Common myeloid progenitor, CD34-positive (primary cell): ENCODE measurements at places on chromosomes 7 and 10.
A peak's percentile ranks its signal among the peaks of the same experiment; 100 is the strongest.

- no peak for DNase-seq
Observed at GRCh38 chr10:69818676-69819239, 17.1 kb downstream of the COL13A1 start.

GRCh38 chr7:75532639-75533038 lies 40.5 kb downstream of the SPDYE5 start:
- no peak for DNase-seq

- DNase-seq = no peak
Observed at GRCh38 chr10:7491949-7492659, 81.3 kb upstream of the SFMBT2 start.

- DNase-seq = no peak
Observed at GRCh38 chr7:19489162-19489820, 219.5 kb downstream of the POLR1F start.

GRCh38 chr10:118965645-118966044 lies 63.9 kb upstream of the NANOS1 start:
- no peak for DNase-seq

GRCh38 chr10:15211464-15211979 lies 43.0 kb upstream of the NMT2 start:
- peak; percentile 7 for DNase-seq

DNA sequence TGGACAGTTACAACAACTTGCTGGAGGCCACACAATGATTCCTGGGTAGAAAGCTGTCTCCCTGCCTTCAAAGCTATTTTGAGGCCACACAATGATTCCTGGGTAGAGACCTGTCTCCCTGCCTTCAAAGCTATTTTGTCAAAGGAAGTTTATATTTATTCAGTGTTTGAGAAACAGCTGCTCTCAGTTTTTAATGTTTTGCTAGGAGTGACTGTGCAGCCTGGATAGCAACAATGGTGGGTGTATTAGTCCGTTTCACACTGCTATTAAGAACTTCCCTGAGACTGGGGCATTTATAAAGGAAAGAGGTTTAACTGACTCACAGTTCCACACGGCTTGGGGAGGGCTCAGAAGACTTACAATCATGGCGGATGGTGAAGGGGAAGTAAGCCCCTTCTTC lies 3.9 kb upstream of the SGPL1 start:
- no peak for DNase-seq

GRCh38 chr7:157309988-157310668 lies 26.7 kb upstream of the DNAJB6 start:
- no peak for DNase-seq

GRCh38 chr7:149321978-149322541 lies 60.1 kb downstream of the ZNF783 start:
- peak; percentile 48 for DNase-seq

GRCh38 chr10:38047666-38048065 lies 37.2 kb downstream of the ZNF33A start:
- DNase-seq = no peak

DNA sequence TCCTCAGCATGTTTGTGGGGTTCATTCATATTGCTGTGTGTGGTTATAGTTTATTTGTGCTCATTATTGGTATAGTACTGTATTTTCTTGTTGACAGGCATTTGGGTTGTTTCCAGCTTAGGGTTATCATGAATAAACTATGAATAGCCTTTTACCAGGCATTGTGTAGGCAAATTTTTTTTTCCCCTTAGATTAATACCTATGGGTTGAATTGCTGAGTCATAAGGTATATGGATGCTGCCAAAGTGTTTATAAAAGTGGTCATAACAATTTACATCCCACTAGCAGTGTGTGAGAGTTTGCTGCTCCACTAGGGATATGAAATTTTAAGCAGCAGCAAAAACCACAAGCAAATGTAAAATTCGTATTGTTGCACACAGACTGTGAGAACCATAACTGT lies 175.0 kb downstream of the PLPP4 start:
- DNase-seq = no peak

DNA sequence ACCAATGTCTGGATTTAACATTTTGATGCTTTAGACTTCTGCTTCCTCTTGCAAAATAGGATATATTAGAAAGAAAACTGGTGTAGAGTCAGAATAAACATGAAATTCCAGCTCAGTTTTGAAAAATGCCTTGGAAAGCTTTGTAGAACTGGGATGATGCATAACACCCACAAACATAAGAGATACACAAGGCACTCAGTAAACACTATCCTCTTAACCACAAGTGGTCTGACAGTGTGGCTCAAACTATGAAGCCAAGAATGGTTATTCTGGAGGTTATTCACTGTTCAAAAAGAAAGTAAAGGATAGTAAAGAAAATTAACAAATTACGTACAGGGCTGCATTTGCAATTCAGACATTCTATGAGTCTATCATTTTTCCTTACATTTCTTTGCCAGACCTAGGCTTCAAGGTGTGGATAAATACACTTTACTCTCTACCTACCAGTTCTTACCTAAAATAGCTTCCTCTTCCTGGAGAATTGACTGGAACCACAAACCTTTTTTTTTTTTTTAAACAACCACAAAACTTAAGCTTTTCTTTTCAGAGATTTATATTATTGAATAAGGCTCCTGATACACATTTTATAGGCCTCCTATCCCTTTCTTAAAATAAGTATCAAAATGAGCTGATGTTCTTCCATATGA lies 9.0 kb upstream of the RSBN1L start:
- no peak for DNase-seq

GRCh38 chr10:5890452-5890915 lies 441 bp downstream of the FBH1 start:
- peak; percentile 54 for DNase-seq

DNA sequence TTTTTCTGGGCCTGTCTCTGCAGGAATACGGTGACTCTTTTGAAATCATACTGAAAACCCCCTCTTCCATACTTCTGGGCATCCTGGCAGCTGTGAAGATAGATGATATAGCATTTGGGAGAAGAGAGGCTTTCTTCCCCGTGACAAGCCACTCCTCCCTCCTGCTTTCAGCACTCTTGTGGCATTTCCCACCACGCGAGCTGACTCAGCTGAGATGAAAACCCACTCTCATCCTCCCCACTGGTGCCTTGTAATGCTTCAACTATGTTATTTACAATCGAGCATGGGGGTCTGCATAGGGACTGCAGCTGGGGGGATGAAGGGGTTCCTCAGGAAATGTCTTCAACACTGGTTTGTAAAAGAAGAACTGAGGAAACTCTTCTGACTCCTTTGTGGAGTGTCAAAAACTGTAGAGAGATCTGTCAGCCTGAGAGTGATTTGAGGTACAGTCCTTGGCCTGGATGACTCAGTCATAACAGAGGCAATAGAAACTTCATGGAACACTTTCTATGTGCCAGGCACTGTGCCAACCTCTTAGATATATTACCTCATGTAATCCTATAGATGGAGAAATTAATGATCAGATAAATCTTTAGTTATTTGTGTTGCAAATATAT lies 1.7 kb upstream of the TBATA start:
- DNase-seq = peak; percentile 84

GRCh38 chr10:70885481-70885880 lies 2.9 kb downstream of the PCBD1 start:
- DNase-seq = no peak

DNA sequence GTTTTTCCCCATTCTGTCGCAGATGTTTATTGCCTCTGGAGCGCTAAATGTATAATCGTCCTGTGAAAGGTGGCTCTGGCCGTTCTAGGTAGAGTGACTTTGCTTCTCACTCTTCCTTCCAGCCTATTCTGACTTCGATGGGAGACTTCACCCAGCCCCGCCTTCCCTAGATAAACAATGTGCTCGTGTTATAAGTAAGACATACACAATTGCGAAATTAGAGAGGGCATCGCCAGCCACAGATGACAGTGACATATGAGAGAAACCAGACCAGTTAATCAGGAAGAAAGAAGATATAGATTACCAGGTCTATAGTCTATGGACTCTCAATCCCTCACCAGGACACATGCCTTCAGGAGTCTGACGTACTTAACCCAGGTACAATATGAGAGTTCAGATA lies 1050.5 kb upstream of the AUTS2 start:
- DNase-seq = no peak

DNA sequence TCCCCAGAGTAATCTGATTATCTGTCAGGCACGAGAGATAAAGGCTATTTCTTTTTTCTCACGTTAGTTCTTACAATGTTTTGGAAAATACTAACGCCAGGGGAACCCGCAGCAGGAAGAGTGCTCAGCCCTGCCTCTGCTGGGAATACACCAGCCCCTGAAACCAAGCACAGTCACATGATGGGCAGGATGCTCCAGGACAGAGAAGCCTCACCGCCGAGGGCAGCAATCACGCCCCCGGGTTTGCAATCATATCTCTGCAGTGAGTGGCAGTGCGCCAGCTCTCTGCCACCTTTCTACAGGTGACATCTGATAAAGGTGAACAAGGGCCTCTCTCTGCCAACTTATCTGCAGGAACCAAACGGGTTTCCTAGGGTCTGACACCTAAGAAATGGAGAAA lies 39.8 kb downstream of the BRI3 start:
- DNase-seq = no peak

GRCh38 chr7:117772421-117772820 lies 100.8 kb downstream of the CTTNBP2 start:
- DNase-seq = no peak

DNA sequence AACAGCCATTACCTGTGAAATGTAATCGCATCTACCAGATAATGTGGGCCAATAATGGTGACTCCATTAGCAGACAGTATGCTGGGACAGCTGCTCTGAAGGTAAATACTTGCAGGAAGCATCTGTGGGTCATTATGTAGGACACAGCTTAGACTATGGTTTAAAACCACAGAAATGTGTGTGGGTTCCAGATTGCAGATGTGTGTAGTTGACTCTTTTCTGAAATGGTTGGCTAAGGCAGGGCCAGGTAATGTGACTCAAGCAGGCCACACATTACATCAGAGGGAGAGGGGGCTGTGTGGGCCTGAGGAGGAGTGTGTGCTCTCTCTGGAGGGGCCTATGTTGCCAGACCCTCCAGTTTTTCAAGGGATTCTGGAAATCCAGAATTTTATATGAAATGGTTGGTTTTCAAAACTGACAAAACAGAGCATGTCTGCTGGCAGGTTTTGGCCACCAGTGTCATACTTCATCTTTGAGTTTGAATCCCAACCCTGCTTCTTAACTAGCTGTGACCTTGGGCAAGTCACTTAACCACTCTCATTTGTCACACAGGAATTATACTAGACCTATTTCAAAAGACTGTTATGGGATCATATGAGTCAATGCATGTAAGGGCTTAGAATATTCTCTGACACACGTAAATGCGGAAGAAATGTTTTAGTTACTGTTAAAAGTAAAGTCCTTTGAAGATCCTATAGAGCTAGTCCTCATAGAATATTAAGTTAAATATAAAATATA lies 64.5 kb downstream of the MCMBP start:
- DNase-seq = peak; percentile 97

- DNase-seq = no peak
Observed at GRCh38 chr10:60426425-60426824, 36.8 kb upstream of the ANK3 start.

DNA sequence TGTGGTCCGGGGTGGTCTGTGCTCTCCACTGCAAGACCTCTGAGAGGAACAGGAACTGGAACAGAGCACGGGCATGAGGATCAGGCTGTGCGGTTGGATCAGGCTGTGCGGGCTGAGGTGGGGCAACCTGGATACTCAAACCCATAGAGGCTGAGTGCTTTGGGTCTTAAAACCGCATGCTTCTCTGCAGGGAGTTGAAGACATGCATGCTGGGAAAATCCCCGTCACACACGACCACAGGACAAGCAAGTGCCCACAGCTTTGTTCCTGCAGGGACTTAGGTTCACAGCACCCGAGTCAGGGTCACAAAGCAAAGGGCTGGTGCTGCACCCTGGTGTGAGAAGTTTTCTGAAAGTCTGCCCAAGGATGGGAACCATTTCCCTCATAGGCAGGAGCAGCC lies 221.2 kb downstream of the ZMYND11 start:
- no peak for DNase-seq
